ENCODE measurements at places on chromosomes 16 and 17.

DNA sequence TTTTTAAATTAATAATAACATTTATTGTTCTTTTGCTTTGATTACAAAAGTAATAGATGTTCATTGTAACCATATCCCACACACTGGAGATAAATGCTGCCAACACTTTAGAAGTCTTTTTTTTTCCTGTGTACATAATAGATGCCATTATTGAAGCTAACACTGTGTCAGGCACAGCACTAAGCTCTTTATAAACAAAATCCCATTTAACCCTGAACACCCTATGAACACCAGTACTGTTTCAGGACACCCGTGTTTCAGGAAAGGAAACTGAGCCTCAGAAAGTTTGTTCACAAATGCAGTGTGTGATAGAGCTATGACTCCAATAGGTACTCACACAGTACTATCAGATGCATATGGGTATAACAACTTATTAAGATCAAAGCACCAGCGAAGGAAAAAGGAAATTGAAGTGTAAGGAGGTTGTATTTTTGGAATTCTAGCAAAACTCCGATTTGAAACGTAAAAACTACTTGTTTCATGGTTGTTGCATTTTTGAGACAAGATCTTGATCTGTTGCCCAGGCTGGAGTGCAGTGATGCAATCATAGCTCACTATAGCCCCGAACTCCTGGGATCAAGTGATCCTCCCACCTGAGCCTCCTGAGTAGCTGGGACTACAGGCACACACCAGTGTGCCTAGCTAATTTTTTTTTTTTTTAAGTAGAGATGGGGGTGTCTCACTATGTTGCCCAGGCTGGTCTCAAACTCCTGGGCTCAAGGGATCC, 2.0 kb upstream of the KIFC3 start:
- DNase-seq: no peak

- DNase-seq: no peak
These were observed 65.3 kb downstream of the SPECC1 start for GRCh38 chr17:20074489-20074888.

DNA sequence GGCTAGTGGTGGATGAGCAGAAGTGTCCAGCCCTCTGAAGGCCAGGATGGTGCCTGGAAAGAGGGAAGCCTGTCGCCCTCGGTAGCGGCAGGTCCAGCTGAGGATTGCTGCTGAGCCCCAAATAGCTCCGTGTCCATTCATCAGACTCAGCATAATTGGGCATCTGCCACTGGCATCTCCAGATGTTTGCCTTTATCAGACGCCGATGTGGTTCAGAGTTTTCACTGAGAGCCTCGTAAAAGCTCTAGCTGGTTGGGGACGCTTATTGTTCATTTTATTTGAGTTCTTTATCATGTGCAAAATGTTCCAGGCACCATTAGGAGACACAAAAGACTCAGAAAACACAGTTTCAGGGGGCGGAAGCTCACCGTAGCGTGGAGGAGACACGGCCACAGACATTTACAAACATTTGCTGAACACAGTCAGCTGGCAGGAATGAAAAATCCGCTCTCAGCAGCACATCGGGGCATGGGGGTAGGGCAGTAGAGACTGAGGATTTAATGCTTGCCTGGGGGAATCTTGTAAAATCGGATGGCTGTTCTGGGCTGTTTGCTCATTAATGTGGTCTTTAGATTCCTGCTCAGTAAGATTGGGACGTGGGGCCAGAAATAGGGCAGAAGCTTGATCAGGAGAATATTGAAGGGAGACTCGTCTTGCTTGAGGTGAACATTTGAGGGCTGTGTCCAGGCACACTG, 41.7 kb downstream of the SMPD3 start:
- DNase-seq: no peak

- peak; percentile 55 for DNase-seq
These were observed 33.4 kb downstream of the CDK5R1 start for GRCh38 chr17:32520104-32520701.

GRCh38 chr17:75082683-75083082, 5.1 kb upstream of the SLC16A5 start:
- DNase-seq: no peak

DNA sequence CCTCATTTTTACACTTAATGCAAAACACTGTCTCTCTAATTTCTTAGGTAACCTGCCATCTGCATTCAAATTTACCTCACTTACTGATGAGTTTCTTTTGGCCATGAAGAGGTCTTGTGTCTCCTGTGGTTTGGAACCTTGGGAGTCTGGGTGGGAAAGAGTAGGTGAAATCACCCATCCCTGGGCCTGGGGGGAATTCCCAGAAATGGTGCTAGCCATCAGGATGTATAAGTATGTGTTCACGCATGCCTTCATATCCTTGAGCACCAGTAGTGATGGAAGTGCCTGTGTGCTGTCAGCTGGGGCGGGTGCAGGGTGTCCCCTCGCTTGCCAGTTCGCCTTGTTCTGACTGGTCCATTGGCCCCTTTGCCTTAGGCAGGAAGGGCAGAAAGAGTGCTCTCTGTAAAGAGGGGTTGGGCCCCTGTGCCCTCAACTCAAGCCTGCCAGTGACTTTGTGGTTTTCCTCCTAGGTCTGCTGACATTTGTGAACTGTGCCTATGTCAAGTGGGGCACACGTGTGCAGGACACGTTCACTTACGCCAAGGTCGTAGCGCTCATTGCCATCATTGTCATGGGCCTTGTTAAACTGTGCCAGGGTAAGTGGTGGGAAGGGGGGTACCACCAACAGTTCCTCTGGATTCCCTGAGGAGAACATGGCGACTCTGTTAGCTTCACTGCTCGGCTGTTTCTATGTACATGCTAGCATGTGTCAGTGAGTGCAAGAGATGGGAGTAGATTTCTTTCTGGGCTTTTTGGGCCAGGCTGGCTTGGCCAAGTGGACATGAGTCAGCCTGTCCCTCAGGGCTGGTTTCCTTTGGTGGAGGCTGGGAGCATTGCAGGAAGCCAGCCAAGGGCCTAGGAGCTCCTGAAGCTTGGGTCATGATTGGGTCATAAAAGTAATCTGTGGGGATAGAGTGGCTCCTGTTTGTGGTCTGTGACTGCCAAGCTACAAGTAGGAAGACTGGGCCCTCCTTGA, 23.2 kb downstream of the SLC7A6OS start:
- no peak for DNase-seq

- DNase-seq: no peak
These were observed 36.4 kb downstream of the EFCAB5 start for GRCh38 chr17:29977836-29978235.

- no peak for DNase-seq
These were observed 20.1 kb downstream of the SNX29 start for GRCh38 chr16:11996433-11997330.

DNA sequence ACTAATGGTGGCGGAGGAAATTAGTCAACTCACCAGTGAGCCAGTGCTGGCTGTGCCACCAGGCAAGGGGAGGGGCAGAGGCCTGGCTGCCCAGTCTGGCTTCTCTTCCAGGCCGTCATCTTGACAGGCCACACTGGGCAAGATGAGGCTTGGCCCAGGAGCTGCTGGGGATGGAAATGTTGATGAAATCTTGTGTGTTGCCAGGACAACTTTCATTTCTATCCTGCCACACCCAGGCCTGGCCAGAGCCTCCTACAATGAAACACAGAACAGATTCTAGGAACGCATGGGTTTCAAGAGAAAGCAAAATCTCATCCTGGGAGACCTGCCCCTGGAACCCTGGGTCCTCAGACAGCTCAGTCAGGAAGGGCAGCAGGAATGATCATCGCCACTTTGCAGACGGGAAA, 9.3 kb downstream of the HEXIM2 start:
- DNase-seq: no peak

- DNase-seq: no peak
These were observed 25.4 kb downstream of the CCR7 start for GRCh38 chr17:40539711-40540411.

DNA sequence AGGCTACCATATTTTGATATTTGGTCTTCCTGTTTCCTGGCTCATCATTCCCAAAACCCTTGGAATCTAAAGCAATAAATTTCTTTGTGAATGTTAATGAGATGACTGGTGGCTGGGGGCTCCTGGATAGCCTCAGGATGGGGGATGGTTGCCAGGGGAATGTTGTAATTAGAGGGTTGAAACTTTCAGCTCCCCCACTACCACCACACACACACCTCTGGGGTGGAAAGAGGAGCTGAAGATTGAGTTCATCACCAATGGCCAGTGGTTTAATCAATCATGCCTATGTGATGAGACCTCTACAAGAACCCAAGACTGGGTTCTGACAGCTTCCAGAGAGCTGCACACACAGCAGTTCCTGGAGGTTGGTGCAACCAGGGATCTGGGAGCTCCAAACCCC, 59.1 kb downstream of the HS3ST3A1 start:
- DNase-seq: no peak

GRCh38 chr17:51653878-51654277, 393.5 kb downstream of the UTP18 start:
- DNase-seq: peak; percentile 59

DNA sequence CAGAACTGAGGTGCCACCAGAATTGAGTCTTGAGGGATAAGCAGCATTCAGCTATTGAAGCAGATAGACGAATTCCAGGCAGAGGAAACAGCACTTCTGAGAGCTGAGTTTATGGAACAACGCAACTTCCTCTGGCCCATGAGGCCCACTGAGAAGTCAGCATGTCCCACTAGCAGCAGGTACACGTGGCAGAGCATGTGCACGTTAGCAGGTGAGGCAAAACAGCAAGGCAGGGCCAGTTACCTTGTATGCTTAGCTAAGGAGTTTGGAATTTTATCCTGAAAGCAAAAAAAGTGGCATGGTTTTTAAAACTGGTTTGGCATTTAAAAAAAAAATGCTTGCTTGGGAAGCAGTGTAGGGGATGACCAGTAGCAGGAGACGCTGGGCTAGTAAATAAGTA, 305.6 kb downstream of the CPPED1 start:
- DNase-seq: no peak

- no peak for DNase-seq
These were observed 5.6 kb downstream of the SLC16A3 start for GRCh38 chr17:82234211-82235055.

- no peak for DNase-seq
These were observed 89.6 kb downstream of the CDC27 start for GRCh38 chr17:47099451-47099986.

DNA sequence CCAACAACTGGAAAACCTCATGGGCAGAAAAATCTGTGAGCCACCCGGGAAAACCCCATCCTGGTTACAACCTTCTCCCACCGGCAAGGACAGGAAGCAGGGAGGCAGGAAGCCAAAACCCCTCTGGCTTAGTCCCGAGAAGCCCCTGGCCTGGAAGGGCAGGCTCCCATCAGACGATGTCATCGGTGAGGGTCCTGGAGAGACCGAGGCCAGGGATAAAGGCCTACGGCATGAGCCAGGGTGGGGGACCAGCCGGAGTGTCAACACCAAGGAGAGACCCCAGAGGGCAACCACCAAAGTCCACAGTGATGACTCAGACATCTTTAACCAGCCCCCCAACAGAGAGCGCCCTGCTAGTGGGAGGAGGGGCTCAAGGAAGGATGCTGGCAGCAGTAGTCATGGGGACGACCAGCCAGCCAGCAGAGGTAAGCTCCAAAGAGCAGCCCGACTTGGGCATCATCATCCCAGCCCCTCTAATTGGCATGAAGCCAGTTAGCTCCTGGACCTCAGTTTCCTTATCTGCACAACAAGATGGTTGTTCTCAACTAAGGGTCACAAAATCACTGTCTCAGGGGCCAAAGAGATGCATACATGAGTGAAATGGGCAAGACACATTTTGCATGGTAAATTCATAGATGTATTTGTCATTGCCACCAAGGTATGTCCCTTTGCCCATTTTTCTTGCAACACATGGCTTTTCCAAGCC, 190.7 kb downstream of the KATNIP start:
- no peak for DNase-seq

- no peak for DNase-seq
These were observed 3.1 kb upstream of the SERPINF1 start for GRCh38 chr17:1758807-1759206.

- DNase-seq: no peak
These were observed 163.6 kb downstream of the HS3ST3A1 start for GRCh38 chr17:13437966-13438779.

DNA sequence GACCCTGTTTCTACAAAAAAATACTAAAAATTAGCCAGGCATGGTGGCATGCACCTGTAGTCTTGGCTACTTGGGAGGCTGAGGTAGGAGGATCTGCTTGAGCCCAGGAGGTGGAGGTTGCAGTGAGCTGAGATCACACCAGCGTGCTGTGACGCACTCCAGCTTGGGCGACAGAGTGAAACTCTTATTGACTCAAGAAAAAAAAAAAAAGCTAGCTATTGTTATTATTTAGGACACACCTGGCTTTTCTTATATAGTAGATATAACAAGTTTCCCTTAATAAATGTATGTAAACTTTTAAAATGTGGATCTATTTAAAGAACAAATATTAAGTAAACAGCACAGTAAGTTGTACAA, 1.8 kb downstream of the RABEP2 start:
- no peak for DNase-seq

DNA sequence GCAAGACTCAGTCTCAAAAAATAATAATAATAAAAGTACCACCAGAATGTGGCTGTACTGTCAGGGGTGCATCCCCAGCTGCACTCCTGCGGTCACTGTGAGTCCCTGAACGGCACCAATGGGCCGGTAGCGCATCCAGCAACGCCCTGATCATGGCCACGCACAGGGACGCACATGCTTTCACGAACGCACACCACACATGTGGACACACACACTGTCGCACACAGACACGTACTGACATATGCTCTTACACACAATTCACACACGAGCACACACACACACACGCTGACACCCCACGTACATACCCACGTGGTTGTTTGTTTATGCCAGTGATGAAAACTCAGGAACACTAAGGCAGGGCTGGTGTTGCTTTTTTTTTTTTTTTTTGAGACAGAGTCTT, 21.8 kb downstream of the DOC2B start:
- no peak for DNase-seq

GRCh38 chr16:17606460-17606859, 135.7 kb upstream of the XYLT1 start:
- DNase-seq: no peak

DNA sequence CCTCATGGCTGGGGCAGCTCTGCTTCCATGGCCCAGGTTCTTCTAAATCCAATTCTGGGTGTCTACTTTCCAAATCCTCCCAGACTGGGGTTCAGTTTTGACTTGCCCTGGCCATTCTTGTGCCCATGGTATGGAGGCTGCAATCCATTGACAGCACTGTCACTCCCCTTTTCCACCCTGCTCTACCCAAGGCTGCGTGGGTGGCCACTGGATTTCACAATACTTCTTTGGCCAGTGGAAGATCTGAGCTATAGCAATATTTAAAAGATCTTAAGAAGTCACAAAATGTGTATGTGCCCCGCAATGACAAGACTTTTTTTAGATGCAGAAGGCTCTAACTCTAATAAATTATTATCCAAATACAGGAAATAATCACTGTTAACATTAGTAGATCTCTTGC, 329.4 kb upstream of the CCL2 start:
- no peak for DNase-seq

DNA sequence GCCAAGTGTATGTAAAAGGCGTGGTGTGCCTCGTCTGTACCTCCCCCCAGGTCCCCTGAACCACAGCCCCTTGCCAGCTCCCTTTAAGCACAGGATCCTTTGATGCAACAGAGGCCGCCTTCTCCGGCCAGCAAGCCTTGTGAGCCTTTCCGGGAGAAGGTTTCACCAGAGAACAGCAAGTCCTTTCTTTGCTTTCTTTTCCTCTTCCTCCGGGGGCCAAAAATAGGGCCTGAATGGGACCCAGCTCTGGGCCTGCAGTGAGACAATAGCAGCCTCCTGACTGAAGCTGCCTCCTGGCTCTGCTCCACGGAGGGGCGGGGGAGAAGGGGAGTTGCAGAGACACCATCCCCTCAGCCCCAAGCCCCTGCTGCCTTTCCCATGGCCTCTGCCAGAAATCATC, 9.0 kb downstream of the ADGRG1 start:
- DNase-seq: no peak

- peak; percentile 71 for DNase-seq
These were observed 33.7 kb downstream of the GDE1 start for GRCh38 chr16:19488213-19488640.
